Pons (tissue), 1 donor: ENCODE measurements at places on chromosomes 4 and X.

DNA sequence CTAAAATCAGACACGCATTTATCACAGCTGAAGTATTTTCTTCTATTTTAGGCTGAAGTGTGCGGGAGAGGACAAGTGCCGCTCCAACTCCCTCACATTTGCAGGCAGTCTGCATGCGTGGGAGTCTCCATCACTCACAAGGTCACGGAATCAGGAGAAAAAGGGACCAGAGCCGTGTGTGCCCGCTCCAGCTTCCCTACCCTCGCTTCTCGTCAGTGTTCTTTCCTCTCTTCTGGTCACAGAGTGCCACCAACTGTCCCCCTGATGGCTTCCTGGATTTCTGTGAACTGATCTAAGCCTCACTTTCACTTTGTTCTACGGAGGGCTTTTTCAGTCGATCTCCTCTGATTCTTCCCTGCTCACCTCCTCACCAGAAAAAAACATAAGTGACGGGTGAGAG lies 407.4 kb upstream of the AADAT start:
- DNase-seq, result peak; percentile 4

DNA sequence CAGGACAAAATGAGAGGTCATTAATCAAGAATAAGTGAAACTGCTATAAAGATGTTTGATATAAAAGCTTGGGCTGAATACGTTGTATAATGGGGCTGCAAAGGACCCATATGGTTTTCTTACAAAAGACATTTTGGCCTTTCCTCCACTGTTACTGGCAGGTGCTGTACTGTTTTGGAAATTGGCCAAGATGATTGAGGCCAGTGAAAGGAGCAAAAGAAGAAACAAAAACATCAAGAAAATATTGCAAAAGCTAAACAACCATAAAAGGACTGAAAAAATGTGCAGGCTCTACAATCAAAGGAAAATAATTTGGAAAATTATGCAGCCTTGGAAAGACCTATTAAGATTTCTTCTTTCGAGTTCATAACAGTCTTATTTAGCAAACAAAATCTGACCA lies 222.2 kb upstream of the PPP1R2C start:
- no peak for DNase-seq

- no peak for DNase-seq
These were observed 63.8 kb downstream of the DLG3 start for GRCh38 chrX:70508296-70508911.

DNA sequence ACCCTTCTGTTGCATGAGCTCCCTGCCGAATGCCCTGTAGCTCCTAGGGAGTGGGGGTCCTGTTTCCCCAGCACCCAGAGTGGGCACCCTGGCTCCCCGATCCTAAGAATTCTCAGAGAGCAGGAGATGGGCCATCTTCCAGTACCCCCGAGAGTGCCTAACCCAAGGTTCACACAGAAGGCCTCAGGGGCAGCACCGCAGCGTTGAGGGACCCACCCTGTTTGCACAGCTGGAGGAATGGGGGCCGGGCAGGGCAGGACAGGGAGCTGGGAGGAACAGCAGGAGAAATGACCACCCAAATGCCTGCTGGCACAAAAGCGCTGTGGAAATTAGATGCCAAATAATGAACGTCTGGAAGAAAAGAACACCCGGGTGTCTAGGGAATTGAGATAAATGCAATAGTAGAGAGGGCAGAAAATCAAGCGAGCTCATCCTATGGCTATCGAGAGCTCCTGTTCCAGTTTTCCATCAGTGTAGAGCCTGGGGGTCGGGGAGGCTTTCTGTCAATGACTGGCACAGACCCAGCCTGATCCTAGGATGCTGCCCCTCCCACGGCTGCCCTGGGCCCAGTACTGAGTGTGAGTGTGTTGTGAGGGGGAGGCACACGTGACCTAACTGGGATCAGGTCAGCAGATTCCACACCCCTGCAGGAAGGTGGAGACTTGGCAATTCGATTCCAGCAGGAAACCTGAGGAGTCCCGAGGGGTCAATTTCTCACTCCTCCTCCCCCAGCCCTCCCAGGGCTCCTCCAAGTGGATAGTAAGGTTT lies 25.7 kb downstream of the SEPTIN6 start:
- DNase-seq, result no peak

DNA sequence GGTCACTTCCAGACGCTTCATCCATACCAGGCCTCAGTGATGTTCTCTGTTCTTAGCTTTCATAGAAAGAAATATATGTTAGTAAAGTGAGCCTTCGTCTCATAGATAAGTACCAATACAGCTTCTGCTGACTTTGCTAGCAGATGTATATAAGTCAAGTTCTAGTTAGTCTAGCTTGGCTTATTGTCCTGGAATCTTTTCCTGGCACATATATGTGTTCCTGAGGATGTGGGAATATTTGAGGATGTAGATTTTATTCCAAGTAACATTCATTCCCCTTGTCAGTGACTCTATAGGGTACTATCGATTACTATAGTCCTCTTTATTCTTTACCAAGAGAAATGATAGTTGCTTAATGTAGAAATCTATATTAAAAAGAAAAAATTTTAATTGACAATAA lies 135.2 kb upstream of the FAM9C start:
- no peak for DNase-seq

- no peak for DNase-seq
These were observed 9.2 kb upstream of the ANXA3 start for GRCh38 chr4:78542373-78542772.

DNA sequence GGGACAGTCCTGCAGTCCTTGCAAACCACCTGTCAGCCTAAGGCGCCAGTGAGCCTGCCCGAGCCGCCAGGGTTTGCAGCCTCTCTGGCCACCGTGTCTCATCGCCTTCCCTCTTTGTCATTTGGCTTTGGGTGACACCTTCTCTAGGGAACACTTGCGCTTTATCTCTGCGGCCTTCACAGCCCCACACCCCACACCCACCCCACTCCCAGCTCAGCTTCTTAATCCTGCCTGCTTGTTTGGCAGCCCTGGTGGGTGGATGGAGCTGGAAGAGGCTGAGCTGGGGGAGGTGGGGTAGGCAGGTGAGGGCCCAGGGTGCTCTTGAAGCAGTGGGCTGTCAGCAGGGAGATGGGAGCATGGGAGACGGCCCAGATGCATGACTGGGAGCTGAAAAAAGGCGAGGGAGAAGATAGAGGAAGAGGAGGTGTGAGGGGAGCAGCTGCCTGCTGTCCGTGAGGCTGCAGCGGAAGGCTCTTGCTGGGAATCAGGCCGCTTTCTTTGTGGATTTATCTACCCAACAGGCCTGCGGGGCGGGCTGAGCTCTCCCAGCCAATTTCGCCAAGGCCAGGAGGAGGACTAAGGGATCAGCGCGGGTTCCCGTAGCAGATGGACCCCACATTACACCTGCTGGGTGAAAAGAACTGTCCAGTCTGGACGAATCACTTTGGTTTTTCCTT lies 97.5 kb upstream of the STOX2 start:
- DNase-seq, result no peak
